ENCODE measurements at places on chromosomes 5 and 9.

DNA sequence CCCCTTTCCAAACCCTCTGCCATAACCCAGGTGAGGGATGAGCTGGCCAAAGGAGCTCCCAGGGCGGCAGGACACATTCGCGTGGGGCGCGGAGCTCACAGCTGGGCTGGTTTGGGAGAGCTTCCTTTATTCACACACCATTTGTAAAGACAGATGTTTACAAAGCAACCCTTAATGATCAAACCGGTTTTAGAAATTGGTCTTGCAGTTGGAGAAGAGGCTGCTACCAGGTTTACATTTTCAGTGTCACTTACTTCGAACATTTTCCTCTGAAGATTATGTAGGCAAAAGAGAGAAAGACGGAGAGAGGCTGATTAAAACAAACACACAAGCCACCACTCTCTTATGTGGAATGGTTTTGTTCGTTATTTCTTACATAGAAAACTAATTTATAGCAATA, 648.7 kb downstream of the IRX1 start:
- DNase-seq = no peak

DNA sequence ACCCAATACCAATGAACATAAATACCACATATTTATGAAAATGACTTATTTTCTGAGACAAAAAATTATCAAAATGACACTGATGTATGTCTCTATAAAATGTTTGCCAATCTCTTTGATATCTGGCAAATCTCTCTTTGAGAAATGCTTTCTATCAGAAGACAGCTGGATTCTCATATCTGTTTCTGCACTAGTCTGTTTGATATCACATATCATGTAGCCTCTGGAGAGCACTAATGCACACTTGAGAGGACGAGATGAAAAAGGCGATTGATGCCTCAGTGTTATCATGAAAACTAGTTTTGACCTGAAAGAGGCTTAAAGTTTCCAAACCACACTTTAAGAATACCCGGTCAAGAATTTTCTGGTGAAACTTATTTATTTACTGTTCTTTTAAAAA, 29.1 kb upstream of the ANKRD55 start:
- no peak for DNase-seq

- no peak for DNase-seq
Observed at GRCh38 chr5:135438636-135439221, 8.4 kb downstream of the DCANP1 start.

DNA sequence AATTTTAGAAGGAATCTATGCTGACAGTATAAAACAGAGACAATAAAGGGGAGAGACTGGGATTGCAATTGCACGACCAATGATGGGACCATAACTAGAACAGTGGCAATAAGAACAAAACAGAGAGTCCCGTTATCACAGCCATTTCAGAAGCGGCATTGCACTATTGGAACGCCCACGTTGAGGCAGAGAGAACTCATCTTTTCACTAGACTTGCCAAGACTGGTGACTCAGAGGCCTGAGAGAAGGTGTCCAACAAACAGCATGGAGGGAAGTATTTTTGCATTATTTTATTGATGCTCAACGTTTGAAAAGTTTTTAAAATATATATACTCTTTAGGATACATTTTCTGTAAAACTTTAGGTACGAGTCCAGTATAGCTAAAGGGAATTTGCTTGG, 737.7 kb downstream of the TLE1 start:
- no peak for DNase-seq

Data from lung microvascular endothelial cell (primary cell).